ENCODE measurements at places on chromosomes 7 and 10.
A peak's percentile ranks its signal among the peaks of the same experiment; 100 is the strongest.

DNA sequence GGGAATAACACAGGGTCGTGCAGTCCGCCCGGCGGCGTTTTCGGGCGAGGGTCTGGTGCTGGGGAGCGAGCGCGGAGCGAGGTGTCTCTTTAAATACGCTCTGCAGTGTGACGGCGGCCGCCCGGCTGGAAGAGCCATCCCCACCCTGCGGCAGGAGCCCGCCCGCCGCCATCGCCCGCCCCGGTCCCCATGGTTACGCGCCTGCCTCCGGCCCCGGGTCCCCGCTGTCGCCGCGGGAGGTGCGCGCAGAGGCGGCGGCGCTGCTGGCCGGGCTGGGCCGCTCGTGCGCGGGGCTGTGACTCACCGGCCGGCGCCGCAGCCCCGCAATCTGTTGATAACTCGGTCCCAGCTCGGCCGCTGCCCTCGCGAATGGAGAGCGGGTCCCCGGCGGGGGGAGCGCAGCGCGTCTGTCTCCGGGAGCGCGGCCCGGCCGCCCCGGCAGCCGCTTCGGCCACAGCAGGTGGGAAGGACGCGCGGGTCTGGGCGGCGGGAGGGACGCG, at the start of gene ADGRA1:
Gene ADGRA1 (plus strand): TSS at position 246 of the 500 bp plus-strand sequence. CDS start 986 bp downstream, outside the sequence.
- DNase-seq = no peak

DNA sequence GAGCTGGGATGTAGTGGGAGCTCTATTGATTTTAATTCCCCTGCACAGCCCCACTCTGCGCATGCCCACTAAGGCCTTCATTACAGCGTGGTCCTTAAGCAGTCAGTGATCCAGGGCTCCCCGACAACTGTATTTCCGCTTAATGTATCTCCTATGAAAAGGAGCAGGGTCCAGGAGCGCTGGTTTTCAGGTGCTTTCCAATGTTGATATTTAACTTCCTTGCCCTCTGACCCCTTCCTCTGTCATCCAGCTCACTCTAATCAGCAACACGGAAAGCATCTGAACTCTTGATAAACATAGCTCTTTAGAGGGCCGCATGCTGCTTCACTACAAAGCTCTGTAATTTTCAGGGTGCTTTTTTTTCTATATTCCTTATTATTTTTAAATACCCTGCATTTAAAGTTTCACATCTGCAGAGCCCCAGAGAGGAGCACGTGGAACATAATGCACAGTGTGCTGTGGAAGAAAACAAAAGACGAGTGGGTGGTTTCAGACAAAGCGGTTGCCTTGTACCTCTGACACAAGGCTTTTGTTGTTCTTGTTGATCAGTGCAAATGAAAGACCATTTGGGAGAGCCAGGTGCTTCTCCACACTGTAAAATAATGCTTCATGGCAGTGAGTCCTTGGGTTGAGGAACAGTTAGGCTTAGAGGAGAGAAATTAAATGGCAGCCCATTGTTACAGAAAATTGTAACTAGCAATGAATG, 465.9 kb upstream of the CELF2 start:
- no peak for DNase-seq

DNA sequence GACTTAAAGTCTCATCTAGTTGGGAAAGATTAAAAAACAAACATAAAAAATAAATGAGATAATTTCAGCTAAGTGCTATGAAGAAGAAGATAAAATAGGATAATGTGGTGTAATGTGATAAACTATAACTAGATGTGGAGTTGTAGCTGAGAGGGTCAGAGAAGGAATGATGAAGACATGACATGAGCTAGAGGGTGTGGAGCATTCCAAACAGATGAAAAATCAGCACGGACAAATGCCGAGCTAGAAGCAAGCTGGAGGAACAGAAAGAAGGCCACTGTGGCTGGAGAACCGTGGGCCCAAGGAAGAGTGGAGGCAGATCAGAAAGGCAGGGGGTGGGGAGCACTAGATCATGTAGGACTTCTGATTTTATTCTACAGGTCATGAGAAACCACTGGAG, 70.6 kb downstream of the CDK6 start:
- peak; percentile 43 for DNase-seq

GRCh38 chr10:58638388-58638787, 125.7 kb downstream of the BICC1 start:
- DNase-seq = no peak

DNA sequence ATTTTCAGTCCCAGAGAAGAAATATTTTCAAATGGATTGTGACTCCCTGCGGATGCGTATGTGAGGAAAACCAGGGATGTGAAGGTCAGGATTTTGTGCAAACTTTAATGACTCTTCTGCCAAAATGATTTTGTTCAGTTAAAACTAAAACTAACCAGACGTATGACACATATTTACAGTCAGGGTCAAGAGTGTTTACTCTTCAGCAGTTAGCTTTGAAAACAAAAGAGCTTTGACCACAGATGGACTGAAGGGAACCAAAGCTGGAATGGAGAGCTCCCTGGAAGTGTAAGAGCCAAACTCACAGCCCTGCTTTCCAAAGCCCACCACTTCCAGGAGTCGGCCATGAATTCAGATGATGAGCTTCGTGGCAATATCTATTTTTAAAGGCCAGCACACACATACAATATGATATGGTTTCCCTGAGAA, 15.5 kb downstream of the SVIL start:
- DNase-seq = peak; percentile 43

GRCh38 chr10:33143160-33143728, 185.2 kb upstream of the ITGB1 start:
- peak; percentile 68 for DNase-seq

DNA sequence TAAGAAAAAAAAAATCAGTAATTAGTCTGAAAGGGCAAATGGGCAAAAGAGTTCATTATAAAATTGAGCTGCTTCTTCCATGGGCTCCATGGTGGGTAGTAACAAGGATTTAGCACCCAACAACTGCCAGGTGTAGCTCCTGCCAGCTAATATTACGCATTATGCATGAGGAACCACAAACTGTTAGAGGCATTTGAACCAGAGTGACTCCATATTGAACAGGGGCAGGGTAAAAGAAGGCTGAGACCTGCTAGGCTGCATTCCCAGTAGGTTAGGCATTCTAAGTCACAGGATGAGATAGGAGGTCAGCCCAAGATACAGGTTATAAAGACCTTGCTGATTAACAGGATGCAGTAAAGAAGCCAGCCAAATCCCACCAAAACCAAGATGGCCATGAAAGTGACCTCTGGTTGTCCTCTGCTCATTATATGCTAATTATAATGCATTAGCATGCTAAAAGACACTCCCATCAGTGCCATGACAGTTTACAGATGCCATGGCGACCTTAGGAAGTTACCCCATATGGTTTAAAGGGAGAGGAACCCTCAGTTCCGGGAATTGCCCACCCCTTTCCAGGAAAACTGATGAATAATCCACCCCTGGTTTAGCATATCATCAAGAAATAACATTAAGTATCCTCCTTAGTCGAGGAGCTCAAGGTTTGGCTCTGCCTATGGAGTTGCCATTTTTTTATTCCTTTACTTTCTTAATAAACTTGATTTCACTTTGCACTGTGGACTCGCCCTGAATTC, 8.7 kb upstream of the PAPSS2 start:
- no peak for DNase-seq

- DNase-seq = no peak
These were observed 70.8 kb downstream of the TCF7L2 start for GRCh38 chr10:113020838-113021237.

- no peak for DNase-seq
These were observed 727.3 kb downstream of the AUTS2 start for GRCh38 chr7:70325509-70326101.

DNA sequence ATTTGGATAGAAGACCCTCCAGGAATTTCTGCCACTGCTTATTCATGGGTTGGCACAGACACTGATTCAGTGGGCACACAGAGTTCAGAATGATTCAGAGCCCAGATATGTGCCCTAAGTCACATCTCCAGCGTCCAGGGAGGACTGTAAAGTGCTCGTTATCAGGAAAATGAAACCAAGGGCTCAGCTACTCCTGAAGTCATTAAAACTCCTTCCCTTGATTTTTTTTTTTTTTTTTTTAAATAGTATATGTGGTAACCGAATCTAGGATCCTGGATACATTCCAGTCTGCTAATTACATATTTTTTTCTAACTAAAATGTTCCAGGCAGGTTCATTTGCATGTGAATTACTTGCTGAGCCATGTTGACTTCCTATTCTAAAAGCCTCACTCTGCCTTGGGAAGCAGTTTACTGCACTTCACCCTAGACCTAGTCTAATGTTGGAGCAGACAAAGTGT, 34.7 kb downstream of the MET start:
- DNase-seq = no peak

GRCh38 chr7:78197447-78197846, 398.9 kb downstream of the PHTF2 start:
- DNase-seq = peak; percentile 47
